ENCODE measurements at places on chromosomes 1 and 21.

DNA sequence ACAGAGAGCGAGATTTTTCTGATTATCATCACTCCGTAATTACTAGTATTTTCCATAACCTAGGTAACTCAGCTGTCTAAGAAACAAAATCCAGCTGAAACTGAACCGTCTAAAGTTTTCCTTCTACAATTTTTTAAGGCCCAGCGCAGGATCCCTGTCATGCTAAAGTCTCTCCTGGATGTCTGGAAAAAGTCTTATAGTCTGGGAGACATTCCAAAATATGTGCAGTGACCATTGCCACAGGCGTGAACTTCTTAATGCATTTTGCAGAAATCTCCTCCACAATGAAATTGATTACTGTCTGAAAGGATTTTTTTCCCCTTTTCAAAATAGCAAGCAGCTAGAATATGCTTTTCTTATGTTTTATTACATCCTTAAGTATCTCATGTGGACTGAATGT is 209.3 kb upstream of the C1orf105 start:
- no peak for DNase-seq

DNA sequence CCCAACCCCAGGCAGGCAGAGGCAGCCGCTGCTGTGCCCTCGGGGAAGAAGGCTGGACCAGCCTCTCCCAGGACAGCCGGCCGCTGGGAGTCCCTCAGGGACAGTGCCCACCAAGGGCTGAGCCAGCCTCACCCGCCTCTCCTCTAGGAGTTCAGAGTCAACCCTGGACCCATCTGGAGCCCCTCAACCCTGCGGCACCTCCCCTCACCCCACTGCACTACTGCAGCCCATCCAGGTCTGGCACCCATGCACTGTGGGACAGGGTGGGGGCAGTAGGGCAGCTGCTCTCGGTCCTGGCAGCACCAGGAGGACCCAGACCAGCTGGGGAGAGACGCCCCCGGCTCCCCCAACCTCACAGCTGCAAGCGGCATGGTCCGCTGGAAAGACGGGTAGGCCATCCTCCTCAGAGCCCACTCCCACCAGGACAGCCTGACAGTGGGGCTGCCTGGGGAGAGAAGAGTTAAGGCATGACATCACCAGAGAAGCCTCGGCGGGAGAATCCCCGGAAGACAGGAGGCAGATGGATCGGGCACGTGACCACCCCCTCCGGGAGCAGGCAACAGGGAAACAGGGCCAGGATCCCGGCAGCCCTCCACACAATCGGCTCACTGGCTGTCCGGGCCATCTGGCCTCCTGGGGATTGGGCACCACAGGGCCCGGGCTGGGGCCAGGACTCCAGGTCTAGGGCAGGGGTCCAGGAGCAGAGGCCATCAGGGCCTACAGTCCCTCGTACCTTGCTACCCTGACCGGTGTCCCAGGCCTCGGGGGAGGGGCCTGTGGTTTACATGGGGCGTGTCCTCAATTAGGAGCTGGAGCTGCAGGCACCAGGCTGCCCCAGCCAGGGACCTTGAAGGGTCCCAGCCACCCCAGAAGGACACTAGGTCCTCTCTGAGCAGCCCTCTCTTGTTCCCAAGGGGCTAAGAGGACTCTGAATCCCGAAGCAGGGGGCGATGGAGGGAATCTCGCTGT is 3.1 kb downstream of the ACAP3 start:
- no peak for DNase-seq

GRCh38 chr1:47659146-47659545 is 221.3 kb downstream of the FOXD2 start:
- no peak for DNase-seq

DNA sequence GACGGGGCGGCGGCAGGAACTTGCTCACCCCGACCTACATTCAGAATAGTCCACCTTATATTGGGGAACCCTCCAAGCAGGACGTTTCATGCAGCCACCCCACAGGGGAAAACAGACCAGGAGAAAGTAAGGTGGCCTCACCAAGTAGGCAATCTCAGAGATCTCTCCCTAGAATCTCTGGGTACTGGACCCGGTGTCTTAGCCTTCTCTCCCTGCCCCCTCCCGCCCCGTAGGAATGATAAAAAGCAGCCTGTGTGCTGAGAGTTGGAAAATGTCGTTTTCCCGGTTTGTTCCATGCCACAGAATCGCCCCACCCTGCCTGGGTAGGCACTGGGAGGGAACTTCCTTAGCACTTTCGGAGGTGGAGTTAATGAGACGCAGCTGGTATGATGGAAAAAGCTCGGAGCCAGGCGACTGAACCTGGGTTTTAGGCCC is 789 bp upstream of the PTPN14 start:
- DNase-seq: no peak

DNA sequence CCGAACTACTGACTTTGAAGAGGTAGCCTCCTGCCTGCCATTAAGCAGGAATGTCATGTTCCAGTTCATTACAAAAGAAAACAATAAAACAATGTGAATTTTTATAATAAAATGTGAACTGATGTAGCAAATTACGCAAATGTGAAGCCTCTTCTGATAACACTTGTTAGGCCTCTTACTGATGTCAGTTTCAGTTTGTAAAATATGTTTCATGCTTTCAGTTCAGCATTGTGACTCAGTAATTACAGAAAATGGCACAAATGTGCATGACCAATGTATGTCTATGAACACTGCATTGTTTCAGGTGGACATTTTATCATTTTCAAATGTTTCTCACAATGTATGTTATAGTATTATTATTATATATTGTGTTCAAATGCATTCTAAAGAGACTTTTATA is 159.8 kb upstream of the SGIP1 start:
- DNase-seq: no peak

DNA sequence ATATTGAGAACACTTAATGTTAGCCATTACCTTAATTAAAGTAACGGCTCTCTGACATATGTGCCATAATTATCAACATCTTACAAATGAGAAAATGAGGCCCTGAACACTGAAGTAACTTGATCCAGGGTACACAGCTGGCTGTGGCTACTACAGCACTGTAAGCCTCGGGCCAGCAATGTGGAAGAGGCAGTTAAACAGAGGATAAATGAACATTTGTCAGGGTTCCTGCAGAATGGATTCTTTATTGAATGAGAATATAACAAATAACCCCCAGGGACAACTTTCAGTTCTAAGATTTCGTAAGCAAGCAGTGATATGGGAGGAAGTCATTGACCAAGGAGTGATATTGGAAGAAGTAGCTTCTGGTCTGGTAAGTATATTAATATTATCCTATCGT is 70.5 kb upstream of the SCYL3 start:
- no peak for DNase-seq

Measured in stimulated activated CD8-positive, alpha-beta memory T cell treated with anti-CD3 and anti-CD28 coated beads, Interleukin-4, amount 100 ng/mL, for 1 hour (primary cell).